ENCODE measurements at places on chromosomes 7 and 10.

GRCh38 chr10:19958787-19959186, 142.6 kb downstream of the PLXDC2 start:
- DNase-seq, result no peak

GRCh38 chr10:8595140-8595539, 540.7 kb downstream of the GATA3 start:
- no peak for DNase-seq

DNA sequence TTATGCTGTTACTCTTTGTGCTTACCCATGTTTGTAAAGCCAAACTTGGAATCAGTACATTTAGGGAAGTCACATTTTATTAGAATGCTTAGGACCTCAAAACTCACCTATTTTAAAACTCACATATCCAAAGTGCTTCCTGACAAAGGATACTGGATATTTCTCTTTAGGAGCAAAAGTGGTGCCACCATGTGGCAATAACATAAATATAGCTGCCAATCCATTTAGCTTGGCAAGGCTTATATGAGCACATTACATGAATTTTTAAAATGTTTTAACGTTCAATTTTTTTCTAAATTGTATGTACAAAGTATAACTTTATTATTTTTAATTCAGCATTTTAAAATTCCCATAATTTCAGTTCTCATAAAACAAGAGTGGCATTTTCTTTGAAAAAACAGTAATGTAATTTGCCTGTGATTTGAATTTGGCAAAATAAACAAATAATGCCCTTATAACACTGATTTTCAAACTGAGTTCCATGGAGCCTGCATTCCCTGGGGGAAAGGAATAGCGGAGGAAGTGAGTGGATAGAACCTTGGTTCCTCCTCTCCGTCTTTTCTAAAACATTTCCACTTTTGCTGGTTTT, 75.4 kb downstream of the HDAC9 start:
- no peak for DNase-seq

GRCh38 chr10:75852851-75853484, 421.5 kb downstream of the LRMDA start:
- DNase-seq, result no peak

All from GOT3 (cell line).